Dermis microvascular lymphatic vessel endothelial cell (primary cell): ENCODE measurements at places on chromosomes 4 and X.

- DNase-seq, result no peak
Measured at GRCh38 chrX:2913118-2913517, 16.0 kb downstream of the ARSD start.

DNA sequence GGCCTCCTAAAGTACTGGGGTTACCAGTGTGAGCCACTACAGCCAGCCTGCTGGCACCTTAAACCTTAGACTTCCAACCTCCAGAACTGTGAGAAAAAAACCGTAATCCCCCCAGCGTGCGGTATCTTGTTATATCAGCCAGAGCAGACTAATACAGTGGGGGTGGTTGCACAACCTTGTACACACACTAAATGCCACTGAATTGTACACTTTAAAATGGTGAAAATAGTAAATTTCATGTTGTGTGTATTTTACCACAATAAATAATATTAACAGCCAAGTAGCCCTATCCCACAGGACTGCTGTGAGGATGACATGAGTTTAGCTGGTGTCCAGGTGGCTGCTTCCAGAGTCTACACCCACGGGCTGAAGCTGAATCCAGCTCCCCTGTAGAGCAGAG, 38.8 kb downstream of the ZBTB49 start:
- DNase-seq, result no peak

DNA sequence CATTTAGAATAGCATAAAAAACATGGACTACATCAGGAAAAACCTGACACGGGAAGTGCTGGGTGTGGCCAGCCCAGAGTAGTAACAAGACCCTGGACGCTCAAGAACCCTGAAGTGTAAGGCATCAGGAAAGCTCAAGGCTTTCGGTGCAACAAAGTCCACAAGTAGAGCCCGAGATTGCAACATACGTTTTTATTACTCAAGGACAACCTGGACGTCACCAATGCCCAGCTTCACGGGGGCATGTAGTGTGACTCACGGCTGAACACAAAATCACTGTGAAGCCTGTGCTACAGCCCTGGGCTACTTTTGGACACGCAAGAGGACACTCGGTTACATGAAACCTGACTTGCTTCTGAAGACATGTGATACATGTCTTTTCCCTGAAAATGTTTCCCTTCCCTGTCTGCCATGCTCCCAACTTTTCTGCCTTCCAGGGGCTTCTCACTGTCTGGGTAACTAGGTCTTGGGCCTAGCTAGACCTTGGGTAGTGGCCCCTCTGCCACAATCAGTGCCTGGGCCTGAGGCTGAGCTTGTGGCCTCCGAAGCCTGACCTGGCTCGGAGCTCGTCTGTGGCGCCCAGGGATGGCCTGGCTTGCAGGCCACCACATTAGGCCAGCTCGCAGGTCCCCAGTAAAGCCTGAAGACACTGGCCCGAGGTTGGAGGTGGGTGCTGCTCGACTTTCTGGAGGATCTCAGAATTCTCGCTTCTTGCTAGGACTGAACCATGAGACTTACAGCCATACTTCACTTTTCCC, 9.2 kb downstream of the IRAK1 start:
- no peak for DNase-seq

DNA sequence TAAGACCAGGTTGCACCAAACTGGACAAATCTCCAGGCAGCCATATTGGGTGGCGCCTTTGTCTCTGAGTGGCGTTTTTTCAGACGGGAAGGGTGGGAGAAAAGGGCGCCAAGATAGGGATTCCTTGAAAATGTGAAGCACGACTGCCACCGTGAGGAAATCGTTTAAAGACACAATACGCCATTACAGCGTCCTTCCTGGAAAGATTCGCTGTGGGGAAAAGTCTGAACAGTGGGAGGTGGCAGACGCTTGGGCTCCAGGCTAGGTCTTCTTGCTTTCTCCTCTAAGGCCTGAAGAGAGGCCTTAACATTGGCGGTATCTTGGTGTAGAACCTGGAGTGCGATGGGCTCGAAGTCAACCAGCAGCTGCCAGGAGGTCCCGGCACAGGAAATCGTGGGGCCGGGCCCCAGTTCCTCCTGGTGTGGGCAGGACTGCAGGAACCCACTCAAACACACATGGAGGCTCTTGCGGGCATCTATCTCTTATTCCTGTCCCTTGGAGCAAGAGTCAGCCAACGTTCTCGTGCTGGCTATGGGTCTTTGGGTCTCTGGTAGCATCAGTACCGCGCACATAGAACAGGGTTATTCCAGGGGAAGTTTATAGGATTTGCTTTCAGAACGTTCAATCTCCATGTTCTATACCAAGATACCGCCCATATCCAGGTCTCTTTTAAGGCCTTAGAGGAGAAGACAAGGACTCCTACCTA, 208.8 kb downstream of the OR13H1 start:
- DNase-seq, result peak; percentile 88

DNA sequence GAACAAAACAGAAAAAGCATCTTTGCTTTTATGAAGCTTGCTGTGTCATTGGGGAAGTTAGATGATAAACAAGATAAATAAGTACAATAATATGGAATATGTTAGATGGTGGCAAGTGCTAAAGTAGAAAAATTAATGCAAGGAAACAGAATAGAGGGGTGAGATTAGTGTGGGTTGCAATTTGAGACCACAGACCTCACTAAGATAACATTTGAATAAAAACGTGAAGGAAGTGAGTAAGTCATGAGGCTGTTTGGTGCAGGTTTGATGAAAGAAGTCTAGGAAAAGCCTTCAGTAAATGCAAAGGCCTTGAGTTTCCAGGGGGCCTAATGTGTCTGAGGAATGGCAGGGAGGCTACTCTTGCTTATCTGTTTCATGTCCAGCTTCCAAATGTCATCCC, 102.5 kb downstream of the CFAP299 start:
- no peak for DNase-seq

DNA sequence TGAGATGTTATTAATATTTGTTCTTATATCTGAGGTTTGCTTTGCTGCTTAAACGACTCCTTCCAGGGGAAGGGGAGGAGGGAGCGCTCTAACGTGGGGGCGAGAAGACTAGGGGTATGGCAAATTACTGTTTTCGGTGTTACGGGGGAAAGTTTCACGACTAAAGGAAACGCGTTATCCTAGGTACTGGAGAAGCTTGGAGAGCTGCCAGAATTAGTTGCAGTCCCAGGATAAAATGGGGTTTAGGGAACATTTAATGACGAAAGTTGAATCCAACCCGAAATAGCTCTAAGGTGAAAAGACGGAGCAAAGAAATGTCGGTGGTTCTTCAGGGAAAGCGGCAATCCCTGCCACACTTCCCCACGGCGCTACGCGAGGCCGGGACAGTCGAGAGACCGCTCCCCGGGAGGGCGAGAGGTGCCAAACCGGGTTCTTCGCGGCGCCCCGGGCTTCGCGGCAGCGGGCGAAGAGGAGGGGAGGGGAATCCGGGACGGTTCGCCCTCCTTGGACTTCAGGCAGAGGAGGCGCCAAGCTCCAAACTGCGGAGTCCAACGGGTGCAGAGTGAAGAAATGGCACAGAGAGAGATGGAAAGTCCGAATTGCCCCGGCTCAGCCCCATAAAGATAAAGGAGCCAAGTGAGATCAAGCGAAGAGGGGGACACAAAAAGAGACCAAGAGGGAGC, 724 bp downstream of the THOC2 start:
- no peak for DNase-seq

DNA sequence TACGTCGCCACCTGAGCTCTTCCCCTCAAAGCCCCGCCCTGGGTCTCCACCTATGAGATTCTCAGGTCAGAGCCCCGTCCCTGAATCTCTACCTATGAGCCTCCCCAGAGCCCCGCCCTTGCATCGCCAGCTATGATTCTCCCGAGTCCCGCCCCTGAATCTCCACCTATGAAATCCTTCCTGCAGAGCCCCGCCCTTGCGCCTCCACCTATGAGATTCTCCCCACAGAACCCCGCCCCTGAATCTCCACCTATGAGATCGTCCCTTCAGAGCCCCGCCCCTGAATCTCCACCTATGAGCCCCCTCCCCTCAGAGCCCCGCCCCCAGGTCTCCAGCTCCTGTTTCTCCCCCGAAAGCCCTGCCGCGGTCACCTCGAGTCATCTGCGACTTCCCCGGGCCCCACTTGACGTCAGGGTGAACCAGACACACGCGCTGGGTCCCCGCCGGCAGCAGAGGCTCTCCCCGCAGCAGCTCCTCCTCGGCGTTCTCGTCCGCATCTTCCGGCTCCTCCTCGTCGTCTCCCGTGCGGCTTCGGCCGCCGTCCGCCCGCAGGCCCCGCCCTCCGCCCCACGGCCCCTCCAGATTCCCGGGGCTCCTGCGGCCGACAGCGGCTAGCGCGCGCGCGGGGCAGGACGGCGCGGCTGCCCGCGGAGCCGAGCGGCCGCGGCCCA, 393 bp downstream of the GTPBP6 start:
- peak; percentile 97 for DNase-seq

GRCh38 chrX:143683486-143683885, 37.1 kb downstream of the SPANXN2 start:
- DNase-seq, result no peak

DNA sequence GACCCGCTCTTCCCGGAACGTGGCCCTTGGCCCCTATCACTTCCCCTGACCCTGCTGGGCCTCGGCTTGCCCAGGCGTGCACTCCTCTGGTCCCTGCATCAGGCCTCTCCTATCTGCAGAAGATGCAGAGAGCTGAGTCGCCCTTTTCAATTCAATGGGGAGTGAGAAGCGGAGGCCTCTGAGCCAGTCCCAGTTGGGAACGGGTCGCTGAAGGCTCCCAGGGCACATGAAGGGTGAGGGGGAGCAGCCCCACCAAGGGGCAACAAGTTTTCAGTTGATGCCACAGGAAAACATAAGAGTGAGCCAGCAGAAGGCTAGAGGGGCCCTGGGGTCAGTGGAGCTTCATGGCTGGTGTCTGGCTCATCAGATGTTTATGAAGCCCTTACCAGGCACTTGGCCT, 17.1 kb downstream of the PSAPL1 start:
- no peak for DNase-seq

- DNase-seq, result no peak
Measured at GRCh38 chr4:17329046-17329445, 182.8 kb downstream of the QDPR start.

GRCh38 chr4:150108691-150109090, 30.4 kb downstream of the DCLK2 start:
- DNase-seq, result no peak

GRCh38 chr4:39636531-39637184, 2.0 kb downstream of the SMIM14 start:
- DNase-seq, result no peak

DNA sequence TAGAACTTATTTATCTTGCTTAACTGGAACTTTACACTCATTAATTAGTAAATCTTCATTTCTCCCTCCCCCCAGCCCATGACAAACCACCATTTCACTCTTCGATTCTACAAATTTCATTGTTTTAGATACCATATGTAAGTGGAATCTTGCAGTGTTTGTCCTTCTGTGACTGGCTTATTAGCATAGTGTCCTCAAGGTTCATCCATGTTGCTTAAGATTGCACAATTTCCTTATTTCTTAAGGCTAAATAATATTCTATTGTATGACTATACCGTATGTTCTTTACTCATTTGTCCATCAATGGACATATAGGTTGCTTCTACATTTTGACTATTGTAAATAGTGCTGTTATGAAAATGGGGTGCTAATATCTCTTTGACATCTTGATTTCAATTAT, 24.5 kb upstream of the RNF212 start:
- no peak for DNase-seq
